ENCODE measurements at places on chromosomes 1 and 21.

DNA sequence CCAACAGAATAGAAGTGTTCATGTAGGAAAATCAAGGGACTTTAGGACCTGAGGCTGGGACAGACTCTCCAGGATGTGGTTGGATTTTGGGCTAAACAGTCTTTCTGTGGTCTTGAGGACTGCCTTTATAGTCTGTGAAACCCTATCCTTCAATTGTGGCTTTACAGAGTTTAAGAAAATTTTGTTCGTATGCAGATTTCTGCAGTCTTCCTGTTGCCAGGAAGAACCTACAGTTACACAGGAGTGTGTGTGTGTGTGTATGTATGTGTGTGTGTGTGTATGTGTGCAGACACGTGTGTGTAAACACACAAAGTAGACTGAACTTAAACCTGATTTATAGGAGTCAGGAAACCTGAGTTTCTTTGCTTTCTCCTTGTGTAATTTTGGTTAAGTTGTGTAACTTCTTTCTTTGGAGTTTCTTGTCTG, 22.8 kb downstream of the NEK7 start:
- no peak for DNase-seq

DNA sequence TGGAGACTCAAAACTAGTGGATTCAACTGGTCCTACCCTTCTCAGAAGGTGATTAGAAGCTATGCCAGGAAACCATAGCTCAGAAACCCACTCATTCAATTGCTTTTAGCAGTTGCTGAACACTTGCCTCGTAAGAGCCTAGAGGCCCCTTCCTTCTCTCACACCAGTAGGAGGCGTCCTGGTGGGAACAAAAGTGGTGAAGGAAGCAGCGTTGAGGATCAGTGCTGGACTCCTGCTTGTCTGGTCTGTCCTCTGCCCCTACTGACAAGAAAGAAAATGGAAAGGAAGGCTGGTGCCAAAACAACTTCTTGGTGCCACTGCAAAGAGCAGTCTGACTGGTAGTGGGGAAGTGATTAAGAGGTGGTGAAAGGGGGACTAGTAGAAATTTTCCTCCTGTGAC, 269.7 kb downstream of the LMO4 start:
- no peak for DNase-seq

- no peak for DNase-seq
Observed at GRCh38 chr1:245901037-245901436, 606.0 kb downstream of the SMYD3 start.

DNA sequence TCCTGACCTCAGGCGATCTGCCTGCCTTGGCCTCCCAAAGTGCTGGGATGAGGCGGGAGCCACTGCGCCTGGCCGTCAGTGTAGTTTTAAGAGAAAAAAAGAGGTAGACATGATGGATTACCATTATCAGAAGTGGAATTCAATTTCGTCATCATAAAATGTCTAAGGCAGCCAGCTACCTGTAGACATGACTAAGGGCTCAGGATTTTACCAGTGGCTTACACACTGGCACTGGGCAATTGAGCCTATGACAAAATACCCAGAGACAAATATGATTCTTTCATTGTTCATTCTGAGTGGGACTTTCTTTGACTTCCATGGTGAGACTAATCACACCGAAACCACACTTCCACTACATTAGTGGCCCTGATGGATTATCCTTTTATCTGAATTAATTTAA, 181.5 kb downstream of the GABPA start:
- DNase-seq, result no peak

- no peak for DNase-seq
Observed at GRCh38 chr1:42442662-42443061, 13.2 kb downstream of the ZMYND12 start.

- DNase-seq, result no peak
Observed at GRCh38 chr1:243287652-243288051, 31.8 kb downstream of the SDCCAG8 start.

GRCh38 chr1:212189352-212189738, 95.9 kb upstream of the PPP2R5A start:
- DNase-seq, result no peak
